ENCODE measurements at places on chromosomes 3 and 15.

DNA sequence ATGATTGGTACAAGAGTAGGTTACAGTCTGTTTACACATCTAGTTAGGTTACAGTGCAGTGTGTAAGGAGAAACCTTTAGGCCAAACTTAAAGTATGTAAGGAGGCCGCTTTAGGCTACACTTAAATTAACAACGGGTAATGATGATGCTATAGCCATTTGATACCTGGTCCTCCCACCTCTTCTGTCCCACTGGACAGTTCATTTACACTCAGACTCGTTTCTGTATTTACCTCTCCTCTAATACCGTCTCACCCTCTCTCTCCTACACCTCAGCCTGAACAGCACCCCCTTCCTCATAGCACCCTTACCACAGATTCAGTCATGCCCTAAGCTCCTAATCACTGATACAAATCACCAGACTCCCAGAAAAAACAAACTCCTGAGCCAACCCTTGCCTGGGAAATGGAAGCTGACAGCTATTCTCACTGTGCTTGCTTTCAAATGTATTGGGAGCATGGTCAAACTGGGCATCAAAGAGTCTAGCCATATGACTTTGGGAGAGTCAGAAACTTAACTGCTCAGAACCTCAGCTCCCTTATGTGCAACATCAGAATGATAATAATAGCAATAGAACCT lies 241.3 kb upstream of the SETMAR start:
- no peak for DNase-seq

- no peak for DNase-seq
Observed at GRCh38 chr3:157119369-157119951, 40.5 kb downstream of the CCNL1 start.

DNA sequence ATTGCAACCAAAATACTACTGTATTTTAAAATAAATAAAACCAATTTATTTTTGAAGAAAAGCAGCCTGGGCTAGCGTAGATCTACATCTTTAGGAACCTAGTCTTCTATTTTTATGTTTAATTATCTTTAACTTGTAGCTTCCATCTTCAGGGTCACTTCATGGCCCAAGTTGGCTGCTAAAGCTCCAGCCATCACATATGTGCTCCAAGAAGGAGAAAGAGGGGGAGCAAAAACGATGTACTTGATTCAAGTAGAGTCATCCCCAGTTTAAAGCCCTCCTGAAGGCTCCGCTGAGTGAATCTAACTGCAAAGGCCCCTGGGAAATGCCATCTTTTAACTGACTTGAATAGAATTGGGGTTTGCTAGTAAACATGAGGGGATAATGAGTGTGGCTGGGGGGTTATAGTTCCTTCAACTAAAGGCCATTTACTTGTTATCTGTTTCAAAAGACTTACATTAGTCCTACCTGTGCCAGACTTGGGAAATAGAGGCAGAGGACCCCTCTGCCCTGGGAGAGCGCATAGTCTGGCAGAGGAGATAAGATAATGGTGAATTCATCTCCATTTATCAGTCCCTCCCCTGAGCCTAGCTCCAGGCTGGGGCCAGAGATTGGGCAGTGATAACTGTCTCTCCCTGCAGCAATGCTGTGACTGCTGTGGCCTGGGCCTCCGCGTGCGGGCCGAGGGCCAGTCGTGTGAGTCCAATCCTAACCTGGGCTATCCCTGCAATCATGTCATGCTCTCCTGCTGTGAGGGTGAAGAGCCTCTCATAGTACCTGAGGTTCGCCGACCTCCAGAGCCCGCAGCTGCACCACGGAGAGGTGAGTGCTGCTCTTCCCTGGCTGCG lies 64.6 kb downstream of the FBLN2 start:
- no peak for DNase-seq

- DNase-seq: no peak
Observed at GRCh38 chr3:42430781-42431532, 20.5 kb upstream of the LYZL4 start.

DNA sequence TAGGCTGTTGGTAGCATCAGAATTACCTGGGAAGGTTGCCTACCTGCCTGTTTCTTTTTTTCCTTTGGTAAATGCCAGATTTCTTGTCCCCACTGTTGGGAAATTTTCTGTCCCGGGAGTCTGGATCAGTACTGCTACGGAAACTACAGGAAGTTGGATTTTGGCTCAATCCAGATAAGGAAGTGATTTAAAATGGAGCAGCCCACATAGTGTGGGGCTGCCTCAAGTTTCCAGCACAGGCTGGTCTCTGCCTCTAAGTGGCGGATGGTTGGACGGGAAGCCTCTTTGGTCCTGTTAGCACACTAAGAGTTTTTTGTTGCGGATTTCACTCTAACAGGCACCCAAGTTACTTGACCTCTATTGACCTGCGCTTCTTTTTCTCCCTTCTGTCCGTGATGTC lies 54.7 kb downstream of the EEFSEC start:
- no peak for DNase-seq

GRCh38 chr3:10344147-10344943 lies 23.4 kb upstream of the SEC13 start:
- peak; percentile 87 for DNase-seq

DNA sequence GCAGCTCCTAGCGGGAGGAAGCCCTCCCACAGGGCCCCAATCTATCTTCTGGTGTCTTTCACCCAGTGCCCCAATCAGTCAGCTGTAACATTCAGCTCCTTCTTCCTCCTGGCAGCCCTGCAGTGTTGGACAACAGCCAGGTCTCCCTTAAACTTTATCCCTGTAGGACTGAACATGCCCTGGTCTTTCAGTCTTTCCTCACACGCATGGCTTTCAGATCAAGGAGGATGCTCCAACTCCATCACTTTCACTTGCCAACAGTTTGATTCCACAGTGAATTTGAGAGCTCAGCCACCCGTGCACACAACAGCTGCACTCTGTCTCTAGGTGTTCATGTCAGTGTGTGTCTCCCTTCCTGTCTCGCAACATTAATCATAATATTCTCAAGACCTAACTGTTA lies 28.5 kb upstream of the LRRC34 start:
- no peak for DNase-seq

DNA sequence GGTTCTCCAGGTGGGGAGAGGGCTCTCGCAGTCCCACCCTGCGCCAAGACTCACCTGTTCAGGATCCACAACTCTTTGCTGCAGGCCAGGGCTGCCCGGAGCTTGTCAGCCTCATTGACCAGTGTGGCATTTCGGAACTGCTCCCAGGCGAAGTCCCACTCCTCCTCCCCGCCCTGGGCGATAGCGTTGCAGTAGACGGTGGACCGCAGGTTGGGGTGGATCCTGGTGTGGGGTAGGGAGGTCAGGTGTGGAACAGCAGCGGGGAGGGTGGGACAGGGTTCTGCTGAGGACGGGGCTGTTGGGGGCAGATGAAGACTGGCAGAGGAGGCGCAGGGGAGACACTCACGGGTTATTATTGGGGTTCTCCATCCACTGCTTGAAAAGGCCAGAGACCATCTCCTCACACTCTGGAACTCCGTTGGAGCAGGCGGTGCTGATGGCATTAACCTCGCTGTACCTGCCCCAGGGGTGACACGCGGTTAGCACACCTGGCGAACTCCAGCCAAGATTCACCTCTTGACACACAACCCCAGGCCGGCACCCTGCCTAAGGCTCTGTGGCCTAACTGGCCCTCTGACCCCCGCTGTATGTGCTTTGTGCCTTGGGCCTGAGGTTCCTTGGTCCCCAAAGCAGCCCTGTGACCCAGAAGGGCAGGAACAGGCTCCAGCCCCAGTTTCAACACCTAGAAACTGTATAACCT lies 16.1 kb downstream of the MESP2 start:
- DNase-seq: no peak

GRCh38 chr3:14203521-14204079 lies 25.0 kb downstream of the LSM3 start:
- DNase-seq: peak; percentile 84

- DNase-seq: no peak
Observed at GRCh38 chr3:132981719-132982118, 56.5 kb upstream of the TMEM108 start.

DNA sequence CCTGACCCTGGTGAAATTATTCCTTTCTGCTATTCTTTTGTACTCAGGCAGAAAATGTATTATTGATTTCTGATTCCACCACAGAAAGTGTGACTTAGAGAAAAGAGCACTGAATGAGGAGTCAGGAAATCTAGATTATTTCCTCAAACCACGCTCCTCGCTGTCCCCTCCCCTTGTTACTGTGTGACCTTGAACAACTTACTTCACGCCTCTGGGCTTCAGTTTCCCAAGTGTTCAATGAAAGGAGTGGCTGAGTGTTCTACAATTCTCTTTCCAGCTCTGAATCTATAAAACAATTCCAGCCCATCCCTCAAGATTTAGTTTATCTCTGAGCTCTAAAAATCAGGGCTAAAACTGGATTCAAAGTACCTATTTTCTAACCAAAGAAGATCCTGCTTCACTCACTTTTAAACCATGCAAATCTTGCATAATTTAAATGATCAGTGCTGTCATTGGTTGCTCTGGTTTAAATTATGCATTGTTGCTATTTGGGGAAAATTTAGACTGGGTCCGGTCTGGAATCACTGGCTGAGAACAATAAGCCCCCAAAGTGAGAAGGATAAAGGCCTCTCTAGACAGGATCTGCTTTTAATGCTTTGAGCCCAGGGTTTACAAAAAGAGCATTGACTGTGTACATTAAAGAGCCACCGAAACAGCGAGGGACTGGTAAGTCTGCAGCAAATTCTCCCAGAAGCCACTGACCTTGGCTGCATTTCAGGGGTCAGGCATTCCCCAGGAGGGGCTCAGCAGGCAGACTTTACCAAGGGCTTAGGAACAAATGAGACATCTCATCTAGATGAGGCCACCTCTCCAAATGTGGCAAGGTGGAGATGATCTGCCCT lies 3.2 kb downstream of the TNIK start:
- no peak for DNase-seq

DNA sequence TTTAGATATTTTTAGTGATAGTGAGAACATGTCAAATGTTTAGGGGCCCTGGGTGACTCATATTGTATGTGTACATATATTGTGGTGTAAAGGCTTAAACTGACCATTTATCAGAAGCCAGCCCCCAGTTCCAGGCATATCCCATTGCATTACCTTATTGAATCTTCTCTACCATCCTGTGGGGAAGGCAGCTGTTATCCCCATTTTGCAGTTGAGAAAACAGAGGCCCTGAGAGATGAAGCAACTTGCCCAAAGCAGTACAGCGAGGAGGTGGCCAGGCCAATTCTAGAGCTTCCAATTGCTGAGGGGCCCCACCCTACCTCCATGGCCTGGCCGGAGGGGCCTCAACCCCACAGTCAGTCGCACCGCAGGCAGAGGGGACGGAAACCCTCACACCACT lies 47.9 kb downstream of the ZNF710 start:
- DNase-seq: no peak

DNA sequence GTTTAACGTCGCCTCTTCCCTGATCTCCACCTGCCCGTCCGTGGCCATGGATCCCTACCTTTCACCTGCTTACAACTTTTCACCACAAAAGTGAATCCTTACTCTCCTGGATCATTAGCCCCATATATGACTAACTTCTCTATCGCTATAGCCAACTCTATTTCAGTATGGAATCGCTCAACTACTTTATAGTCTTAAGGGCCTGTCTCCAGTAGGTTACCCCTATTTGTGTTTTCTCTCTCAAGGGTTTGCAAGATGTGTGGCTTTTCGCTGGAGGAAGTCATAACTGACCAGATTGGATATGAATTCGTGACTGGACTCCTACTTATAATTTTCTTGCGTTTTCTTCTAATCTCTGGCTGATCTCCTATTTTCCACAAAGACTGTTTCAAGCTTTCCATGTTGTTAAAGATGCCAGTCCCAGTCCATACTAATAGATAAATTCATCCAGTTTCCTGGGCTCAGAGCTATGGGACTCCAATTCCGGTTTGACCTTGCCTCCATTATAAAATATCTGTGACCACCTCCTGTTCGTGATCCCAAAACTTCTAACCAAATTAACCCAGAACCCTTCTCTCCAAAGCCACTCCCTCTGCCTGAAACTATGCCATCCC lies 1.3 kb upstream of the STAG1 start:
- DNase-seq: no peak

DNA sequence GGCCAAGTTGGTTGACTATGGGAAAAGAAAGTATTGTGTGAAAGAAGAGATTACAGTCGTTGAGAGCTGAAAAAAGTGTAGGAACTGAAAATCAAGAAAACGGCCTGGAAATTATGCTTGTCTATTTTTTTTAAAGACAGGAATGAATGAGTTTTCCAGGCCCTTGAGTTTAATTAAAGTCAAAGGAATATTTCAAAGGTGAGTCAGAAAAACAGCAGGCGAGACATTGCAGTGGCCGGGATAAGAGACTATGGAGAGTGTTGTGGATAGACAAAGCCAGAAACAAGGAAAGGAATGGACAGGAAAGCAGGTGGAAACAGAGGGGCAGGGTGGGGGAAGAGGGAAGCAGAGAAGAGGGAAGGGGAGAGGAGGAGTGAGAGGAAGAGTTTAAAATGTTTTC lies 275.1 kb upstream of the LRTM1 start:
- no peak for DNase-seq

DNA sequence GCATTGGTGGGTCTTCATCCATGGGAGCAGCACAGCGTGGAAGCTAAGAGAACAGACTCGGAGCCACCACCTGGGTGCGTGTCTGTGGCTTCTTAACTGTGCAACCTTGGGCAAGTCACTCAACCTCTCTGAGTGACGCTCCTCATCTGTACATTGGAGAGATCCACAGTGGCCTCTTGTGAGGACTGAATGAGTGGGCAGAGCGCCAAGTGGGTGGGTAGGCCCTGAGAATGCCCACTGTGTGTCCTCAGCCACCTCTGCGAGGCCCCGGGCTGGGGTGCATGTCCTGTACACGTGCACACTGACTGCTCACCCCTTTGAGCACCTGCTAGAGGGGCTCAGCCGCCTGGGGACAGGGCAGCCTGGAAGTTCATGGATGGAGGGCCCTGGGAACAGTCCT lies 99.6 kb upstream of the PRR23E start:
- DNase-seq: no peak

- no peak for DNase-seq
Observed at GRCh38 chr15:86526938-86527690, 447.4 kb downstream of the AGBL1 start.
